Skin of body (tissue), 3 donors: ENCODE measurements at places on chromosomes 6 and 20. TPM values are rescaled to one million over a fixed set of nuclear protein-coding genes. Genes with fewer than 3 reads are reported as not detected.

DNA sequence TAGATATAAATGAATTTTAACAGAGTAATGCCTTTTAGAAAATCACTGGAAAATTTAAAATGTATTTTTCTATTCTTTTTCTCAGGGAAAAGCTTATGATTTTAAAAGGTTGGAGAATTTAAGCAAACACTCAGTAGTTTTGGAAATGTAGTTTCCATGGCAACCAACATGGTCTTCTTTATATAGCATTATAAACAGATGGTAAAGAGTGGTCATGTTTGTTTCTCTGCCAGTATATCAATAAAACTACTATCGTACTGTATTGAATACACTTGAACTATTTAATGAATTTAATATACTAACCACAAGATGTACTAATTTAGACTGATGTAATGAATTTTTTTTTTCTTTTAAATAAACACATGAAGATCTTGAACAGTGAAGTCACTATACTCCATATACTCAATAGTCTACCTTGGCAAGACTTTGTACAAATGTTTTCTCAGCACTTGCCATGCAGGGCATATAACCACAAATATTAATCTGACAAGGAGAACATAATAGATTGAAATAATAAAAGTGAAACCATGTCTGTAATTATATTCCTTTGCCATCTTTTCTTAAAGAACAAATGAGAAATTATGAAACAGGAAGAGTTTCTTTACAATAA is 105.5 kb downstream of the PDSS2 start:
- DNase-seq: peak; percentile 22

- DNase-seq: no peak
Measured at GRCh38 chr6:37942606-37943376, 123.3 kb downstream of the ZFAND3 start.

GRCh38 chr20:50867805-50868204 is 63.4 kb downstream of the ADNP start:
- no peak for DNase-seq

- DNase-seq: peak; percentile 74
Measured at GRCh38 chr20:17808357-17808756, 108.6 kb downstream of the BANF2 start.

DNA sequence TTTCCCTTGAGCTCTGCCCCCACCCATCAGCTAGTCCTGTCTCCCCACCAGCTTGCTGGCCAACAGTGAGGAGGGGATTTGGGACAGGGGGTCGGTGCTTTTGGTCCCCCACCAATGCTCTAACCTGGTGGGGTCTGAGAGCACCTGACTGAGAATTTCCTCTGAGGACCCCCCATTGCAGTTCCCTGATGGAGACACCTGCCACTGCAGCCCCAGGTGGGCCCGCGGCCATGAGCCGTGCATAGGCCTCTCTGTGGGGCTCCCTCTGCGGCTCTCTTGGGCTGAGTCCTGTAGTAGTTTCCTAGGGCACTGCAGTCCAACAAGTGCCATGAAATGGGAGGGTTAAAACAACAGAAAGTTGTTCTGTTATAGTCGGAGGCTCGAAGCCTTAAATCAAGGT is 172.2 kb upstream of the SNX9 start:
- no peak for DNase-seq

DNA sequence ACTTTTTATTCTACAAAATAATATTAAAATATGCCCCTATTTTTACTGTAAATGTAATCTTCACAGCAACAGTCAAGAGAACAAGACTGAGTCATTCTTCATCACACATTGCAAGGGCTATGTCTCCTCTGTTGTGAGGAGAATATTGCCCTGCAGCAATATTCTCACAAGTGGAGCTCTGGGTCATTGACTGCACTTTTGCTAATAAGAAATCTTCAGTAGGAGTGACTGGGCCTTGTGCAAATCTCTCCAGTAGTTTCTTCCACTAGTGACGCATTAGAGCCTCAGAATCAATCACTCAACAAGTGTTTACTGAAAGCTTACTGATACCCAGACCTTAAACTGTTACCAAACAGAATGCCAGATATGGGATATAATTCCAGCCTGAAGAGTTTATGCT is 49.1 kb downstream of the LAMA2 start:
- DNase-seq: no peak

DNA sequence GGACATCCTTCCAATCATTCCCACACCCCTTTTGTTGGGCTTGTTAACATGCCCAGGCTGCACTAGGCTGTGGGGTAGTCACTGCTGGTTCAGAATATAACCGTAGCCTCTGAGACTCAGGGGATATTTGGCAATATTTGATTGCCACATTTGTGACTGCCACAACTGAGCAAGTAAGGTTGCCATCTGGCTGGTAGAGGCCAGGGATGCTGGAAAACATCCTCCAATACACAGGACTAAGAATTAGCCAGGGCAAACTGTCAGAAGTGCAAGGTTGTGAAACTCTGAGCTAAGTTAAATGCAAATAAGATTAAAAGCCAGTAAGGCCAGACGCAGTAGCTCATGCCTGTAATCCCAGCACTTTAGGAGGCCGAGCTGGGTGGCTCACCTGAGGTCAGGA is 112.0 kb downstream of the ZMYND8 start:
- DNase-seq: no peak

NHSL1 gene
- 21.6 TPM for total RNA-seq

MAP7 gene
- 12.6 TPM for total RNA-seq

PPARD gene
- 7.9 TPM for total RNA-seq
